NCI-H2029 treated with DMSO at 0.1 percent for 48 hours (cell line): ENCODE measurements at places on chromosomes 13 and 19.

DNA sequence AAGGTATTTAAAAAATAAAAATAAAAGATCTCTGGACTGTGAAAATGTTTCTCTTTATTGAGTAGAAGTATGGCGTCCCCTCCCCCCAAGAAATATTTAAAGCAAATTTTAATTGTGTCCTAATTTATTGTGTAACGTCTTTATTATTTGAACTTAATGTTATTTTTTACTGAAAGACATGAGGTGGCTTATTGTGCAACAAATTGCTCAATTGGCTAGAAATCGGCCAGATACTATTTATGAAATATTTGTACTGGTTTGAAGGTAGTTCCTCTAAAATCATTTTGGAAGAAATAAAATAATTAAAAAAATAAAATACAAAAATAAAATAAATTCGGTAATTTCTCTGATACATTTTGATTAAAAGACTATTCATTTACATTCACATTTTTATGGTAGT, 162.3 kb downstream of the DACH1 start:
- no peak for DNase-seq

GRCh38 chr19:4916292-4917082, 7.2 kb downstream of the UHRF1 start:
- no peak for DNase-seq

DNA sequence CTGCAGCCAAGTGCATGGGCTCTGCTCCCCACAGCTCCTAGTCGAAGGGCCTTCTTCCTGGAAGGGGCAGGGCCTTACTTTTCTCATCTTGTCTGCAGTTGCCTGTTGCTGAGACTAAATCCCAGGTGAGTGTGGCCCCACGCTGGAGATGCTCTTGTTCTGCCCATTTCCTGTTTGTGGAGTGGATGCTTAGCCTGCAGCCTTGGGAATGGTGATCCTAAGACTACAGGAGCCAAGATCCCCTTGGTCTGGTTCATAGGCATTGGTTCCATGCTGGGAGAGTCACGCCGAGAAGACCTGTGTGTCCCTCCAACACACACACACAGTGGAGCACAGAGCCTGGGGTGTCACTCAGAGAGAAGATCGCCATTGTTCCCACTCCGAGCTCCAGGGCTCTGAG, 23.5 kb downstream of the CFAP97D2 start:
- DNase-seq = no peak

GRCh38 chr13:28338006-28338574, 156.8 kb downstream of the FLT1 start:
- no peak for DNase-seq

DNA sequence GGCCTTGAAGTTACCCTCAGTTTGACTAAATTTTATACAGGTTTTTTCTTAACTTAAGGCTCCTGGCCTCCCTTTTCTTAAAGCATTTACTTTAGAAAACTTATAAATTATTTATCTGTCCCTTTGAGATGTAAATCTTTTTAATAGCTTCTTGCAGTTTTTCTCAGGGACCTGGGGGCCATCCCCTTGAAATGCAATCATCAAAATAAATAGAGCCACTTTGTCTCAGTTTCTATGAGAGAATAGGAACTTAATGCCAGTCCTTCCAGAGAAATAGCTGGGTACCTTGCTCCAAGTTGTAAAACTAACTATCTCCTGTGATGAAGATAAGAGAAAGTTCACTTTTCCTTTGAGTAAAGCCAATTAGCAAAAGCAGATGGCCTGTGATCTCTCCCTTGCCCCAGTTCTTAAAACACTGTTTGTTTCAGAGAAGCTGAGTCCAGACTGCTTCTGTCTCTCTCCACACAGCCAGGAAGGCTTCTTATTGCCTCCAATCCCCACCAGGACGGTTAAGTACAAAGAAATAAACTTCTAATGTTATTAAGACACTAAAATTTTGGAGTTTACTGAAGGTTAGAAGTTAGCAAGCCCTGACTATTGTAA, 913.1 kb downstream of the OLFM4 start:
- no peak for DNase-seq

DNA sequence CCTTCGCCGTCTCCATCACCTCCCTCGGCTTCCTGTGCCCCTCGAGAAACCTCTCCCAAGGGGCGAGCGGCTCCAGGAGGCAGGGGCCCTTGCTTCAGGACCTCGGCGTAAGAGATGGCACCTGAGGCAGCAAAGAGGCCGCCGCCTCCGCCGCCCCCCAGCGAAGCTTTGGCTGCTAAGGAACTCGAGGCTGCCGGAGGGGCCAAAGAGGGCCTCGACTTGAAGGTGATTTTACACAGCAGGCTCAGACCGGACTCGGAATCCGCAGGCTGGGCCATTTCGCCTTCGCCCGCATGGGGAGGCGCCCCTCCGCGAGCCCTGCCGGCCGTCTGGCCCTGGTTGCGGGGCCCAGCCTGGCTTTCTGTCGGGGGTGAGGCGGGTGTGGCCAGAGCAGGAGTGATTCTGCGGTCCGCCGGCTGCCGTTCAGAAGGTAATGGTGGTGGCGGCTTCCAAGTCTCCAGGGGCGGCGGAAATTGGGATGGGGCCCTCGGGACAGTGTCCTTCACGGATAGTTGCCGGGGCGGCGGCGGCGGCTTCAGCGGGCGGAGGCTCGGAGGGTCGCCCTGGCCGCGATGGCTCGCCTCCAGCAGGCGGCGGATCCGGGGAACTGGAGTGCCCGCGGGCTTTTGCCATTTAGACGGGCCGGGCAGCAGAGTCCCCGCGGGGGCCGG, 1.4 kb downstream of the GGN start:
- no peak for DNase-seq

DNA sequence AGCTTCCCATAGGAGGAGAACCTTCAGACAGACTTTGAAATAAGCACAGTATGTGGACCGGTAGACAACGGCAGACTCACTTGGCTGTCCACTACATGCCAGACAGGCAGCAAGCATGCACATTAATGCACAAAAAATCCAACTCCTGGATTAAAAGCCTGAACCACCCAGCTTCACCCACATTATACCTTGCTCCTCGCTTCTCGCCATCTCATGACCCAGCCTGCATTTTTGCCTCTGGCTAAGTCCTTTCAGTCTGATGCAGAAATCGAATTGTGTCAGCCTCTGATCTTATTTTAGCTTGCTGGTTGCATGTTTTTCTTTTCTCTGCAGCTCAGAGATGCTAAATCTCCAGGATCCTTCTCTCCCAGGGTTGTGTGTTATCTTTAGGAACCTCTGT, 358.7 kb downstream of the RFC3 start:
- no peak for DNase-seq

GRCh38 chr19:17159466-17160393, 55.4 kb upstream of the USE1 start:
- no peak for DNase-seq

DNA sequence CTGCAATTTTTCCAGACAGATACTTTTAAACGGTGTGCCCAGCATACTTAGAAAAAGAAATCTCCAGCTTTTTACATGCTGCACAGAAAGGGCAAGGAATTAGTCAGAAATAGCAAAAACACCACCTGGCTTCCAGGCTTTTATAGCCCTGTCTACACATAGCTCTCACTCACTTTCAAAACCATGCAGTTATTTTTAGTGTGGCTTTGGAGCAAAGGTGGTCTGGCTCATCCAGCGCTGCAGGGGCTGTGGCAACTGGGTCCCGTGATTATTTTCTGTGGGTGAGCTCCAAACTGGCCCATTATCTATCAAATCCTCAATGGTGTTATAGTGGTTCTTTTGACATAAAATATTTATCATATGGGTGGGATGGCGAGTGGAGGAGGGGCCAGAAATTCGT, 57.0 kb downstream of the COL4A2 start:
- DNase-seq = no peak

- DNase-seq = no peak
Measured at GRCh38 chr13:75454497-75454896, 27.5 kb downstream of the TBC1D4 start.

DNA sequence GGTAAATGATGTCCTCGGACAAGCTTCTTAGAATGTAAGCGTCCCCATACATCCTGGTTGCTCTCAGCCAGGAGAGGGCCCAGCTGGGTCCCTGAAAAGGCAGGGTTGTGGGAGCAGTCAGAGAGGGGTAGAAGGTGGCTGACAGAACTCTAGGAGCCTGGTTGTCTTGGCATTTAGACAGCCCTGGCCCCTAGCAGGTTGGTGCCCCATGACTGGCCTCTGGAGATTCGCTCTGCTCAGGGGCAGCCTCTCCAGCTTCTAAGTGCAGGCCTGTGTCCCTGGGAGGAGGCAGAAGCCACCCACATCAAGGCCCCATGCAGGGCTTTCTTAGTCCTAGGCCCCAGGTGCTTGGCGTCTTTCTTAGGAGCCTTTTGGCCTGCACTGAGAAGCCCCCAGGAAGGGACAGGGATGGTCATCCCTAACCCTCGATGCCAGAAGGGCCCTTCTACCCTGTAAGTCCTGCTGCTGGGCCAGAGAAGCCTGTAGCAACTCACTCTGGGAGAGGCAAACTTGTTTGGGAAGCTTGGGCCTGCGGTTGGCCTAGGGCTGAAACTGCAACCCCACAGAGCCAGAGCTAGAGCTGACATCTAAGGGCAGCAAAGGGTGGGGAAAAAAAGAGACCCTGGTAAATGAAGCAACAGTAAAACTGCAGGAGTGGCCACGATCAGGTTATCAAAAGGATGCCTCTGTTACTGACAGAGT, 2.8 kb upstream of the CDX2 start:
- DNase-seq = no peak

DNA sequence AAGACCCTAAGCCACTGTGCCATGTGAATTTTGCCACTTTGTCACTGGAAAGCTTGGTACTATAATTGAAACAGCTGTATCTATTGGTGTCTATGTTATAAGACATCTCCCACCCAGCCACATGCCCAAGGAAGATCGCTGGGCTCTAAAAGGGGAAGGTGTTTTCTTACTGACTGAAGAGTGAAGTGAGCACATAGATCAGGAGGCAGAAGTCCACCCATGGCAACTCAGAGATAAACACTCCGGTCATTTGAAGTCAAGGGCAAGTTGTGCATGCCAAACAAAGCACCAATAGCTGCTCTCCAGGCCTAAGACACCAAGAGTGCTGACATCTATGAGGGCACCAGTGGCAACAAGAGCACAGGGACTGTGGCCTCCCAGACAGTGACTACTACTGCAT, 153.8 kb downstream of the KCTD12 start:
- DNase-seq = no peak

DNA sequence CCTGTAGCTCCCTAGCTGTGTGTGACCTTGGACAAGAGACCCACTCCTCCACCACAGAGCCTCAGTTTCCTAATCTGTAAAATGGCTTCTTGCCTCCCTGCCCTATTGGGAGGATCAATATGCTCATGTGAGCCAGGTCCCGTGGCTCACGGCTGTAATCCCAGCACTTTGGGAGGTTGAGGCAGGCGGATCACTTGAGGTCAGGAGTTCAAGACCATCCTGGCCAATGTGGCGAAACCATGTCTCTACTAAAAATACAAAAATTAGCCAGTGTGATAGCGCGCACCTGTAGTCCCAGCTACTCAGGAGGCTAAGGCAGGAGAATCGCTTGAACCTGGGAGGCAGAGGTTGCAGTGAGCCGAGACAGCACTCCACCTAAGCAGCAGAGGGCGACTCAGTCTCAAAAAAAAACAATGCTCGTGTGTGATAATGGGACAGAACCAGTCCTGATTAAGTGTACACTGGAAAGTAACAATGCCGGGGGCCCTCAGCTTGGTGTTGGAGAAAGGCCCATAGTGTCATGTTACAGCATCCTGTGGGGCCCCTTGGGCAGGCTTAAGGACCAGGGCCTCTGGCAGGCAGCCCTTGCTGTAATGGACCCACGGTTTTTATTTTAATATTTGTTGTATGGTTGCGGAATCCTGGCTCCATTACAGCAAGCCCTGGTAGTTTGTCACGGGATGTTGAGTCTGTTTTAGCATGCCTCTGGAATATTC, 6.8 kb downstream of the RPS11 start:
- peak; percentile 77 for DNase-seq

GRCh38 chr19:17529239-17530158, 18.1 kb downstream of the PGLS start:
- no peak for DNase-seq

GRCh38 chr19:14542711-14543328, 13.4 kb downstream of the TECR start:
- no peak for DNase-seq

- no peak for DNase-seq
Measured at GRCh38 chr13:113904411-113904810, 40.5 kb upstream of the GAS6 start.

- no peak for DNase-seq
Measured at GRCh38 chr19:35909684-35910035, 1.6 kb upstream of the TYROBP start.

DNA sequence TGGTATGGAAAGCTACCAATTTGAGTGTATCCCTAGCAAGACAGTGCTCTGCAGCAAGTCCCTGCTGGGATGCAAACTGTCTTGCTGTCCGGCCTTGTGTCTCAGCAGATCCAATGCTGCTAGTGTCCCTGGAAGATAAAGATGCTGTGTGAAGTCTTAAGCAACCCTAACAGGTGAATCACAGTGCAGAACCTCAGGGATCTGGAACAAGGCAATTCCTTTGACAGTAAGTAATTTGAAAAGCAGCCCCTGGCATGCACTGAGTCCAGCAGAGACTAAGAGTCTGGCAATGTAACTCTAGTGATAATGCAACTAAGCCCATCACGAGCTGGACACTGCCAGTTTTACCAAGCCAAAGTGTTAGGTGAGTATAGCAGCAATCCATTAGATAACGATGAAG, 1.7 kb upstream of the UCHL3 start:
- DNase-seq = no peak
